ENCODE measurements at places on chromosomes 2 and 18.

GRCh38 chr2:221958224-221958623, 340.6 kb downstream of the PAX3 start:
- DNase-seq = no peak

GRCh38 chr2:230046491-230046890, 22.2 kb downstream of the SLC16A14 start:
- DNase-seq = no peak

- DNase-seq = no peak
These were observed 489.9 kb downstream of the DCC start for GRCh38 chr18:52829876-52830405.

GRCh38 chr18:29496152-29496680, 1319.3 kb upstream of the CDH2 start:
- no peak for DNase-seq

- DNase-seq = no peak
These were observed 530 bp downstream of the GALNT1 start for GRCh38 chr18:35581898-35582641.

DNA sequence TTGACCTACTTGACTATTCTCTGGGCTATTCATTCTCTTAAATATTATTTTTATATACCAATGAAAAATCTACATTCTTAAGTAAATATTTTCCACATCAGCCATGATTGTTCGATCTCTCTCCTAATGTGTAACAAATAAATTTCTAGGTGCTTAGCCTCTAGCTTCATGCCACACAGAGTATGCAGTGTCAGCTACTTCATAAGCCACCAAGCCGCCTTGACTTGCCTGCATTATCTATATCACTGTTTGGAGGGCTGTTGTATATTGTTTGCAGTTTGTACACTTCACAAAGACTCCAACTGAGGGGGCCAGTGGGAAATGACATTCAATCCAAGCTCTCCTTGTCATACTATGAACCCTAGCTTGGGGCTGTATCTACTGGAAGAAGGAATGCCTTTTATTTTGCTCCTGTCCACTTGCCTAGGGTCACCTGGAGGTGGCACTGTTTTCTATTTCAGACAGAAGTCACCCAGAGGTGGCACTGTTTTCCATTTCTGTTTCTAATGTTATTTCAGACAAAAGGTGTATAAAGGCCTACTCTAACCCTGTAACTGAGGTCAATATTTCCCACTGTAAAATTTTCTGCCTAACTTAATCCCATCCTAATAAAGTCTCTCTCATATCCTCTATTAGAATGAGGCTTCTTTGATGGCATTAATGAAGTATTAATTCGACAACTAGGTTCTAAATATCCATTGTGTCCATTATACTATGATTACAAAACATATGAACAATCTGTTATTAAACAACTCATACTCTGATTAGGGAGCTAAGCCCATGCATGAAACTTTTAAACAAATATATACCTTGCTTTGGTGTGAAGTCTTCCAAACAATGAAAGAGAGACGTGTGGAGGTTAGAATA, 36.4 kb downstream of the COL5A2 start:
- DNase-seq = peak; percentile 10

DNA sequence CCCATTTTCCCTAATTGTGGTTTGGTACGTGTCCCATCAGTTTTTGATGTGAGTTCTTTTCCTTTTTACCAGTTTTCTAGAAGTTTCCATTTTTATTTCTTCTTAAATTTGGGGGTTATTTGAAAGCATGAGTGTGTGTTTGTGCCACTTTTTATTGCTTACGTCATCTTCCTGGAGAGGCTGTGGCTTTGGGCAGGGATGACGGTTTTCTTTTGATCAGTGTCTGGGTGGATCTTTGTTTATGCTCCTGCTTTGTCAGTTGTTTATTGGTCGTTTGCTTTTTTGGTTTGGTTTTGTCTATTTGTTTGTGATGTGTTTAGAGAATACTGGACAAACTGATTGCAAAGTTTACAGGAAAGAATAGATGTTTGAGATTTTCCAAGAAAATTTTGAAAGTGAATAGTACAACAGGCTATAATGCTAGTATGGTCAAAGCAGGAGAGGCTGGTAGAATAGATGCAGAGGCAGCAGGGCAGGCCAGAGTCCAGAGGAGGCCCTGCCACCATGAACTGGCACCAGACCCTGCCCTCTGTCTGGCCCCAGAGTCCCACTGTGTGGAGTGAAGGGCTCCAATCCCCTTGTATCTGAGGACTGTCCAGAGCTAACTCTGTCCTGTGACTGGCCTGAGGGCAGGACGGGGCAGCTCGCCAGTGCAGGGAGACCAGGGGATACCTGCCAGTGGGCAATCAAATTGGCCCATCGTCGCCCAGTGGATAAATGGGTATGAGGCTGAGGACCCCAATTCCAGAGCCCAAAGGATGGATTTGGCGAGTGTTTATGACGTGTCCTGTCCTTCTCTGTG, 23.4 kb upstream of the SNED1 start:
- peak; percentile 29 for DNase-seq

DNA sequence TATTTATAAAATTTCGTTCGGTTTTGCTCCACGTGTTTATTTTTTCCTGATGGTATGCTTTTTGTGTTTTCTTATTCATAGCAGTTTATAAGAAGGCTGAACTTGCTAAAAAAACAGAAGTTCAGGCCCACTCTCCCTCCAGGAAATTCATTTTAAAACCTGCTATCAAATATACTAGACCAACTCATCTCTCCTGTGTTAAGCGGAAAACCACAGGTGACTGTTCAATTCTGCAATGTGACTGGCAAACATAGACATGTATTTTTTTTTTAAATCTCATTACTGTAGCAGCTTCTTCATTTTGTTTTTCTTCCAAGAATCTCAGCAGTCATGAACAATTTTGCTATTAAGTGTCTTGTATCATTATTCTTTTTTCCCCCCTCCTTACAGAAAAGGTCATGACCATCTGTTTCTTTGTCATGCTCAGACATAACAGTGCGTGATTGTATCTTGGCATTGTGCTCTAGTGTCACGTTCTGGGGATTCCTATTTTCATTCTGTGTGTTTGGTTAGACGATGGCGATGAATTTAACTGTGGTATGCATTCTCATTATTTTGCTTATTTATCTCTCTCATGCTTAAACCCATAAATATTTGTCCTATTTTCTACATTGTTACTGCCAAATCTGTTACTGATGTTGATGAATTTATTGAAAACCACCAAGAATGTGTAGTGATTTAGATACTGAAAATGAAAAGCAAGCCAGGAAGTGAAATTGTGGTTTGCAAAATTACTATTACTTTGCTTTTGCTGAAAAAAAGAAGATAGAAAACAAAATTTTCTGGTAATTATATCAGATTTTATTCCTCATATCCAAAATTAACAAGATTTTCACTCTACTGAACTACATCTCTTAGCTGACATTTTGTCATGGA, 74.6 kb upstream of the UNC80 start:
- DNase-seq = no peak

GRCh38 chr2:70479816-70480215, 73.8 kb downstream of the TGFA start:
- DNase-seq = no peak

DNA sequence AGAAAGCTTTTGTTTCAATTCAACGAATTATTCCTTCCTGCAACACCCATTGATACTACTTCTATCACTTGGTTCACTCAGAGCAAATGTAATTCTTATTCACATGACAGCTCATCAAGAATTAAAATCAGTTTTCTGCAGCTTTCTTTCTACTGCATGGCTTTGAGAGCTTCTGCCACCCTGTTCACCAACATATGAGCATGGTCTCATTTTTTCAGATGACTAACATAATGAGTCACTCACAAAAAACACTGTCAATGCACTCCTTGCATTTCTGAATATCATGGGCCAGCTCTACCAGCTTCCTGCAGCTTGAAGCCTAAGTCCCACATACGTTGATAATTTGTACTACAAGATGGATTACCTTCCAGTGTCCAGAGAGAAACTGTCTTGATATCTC, 342.9 kb downstream of the LRATD1 start:
- DNase-seq = no peak

DNA sequence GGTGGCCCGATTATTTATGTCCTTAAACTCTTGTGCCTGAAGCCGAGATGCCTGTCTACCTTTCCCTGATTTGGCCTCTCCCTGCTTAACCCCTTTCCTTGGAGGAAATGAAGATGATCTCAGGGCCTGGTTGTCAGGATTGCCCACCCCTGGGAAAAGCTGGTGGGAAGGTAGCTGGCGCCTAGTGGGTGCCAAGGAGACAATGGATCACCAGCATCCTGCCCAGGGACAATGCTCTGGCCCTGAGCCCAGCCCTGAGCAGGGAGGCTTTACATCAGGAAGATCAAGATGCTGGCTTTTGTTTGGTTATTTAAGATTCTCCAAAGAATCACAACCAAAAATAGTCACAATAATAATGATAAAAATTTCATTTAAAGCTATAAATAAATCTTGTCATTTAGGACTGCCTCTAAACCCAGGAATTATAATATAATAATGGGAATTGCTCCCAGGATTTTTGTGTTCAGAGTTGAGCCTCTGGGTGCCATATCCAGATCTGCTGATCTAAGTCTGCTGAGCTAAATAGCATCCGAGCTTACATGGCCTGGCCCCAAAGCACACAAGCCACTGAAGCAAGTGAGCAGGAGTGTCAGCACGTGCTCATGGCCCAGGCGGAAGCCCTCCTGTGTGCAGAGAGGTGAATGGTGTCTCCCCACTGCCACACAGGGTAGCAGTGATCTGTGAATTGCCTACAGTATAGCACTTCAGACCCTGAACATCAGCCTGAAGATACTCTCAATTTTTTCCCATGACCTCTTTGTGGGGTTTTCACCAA, 57.8 kb upstream of the MAP3K20 start:
- no peak for DNase-seq

GRCh38 chr2:19542796-19543662, 184.6 kb upstream of the OSR1 start:
- DNase-seq = no peak

- no peak for DNase-seq
These were observed 91.2 kb downstream of the TAF4B start for GRCh38 chr18:26317398-26317797.

DNA sequence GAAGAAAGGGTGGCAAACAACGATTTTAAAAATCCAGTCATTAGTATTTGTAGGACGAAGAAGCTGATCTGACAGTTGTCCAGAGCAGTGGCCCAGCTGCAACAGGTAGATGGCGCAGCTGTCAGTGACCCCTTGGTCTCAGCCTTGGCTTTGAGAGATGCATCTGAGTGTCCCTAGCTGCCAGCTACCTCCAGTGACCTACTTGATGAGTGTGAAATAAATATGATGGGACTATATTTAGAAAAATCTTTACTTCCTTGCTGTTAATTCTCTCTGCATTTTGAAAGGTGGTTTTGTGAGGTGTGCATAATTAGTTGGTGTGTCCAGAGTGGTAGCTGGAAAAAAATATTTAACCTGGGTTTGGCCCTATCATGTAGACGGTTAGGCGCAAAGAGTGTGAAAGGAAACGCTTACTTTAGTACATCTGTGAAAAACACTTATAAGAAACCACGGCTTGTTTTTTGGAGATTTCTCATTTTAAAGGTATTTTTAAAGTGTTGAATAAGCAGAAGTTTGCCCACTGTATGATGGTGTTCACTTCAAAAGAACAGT, 963 bp downstream of the INPP1 start:
- DNase-seq = peak; percentile 16

DNA sequence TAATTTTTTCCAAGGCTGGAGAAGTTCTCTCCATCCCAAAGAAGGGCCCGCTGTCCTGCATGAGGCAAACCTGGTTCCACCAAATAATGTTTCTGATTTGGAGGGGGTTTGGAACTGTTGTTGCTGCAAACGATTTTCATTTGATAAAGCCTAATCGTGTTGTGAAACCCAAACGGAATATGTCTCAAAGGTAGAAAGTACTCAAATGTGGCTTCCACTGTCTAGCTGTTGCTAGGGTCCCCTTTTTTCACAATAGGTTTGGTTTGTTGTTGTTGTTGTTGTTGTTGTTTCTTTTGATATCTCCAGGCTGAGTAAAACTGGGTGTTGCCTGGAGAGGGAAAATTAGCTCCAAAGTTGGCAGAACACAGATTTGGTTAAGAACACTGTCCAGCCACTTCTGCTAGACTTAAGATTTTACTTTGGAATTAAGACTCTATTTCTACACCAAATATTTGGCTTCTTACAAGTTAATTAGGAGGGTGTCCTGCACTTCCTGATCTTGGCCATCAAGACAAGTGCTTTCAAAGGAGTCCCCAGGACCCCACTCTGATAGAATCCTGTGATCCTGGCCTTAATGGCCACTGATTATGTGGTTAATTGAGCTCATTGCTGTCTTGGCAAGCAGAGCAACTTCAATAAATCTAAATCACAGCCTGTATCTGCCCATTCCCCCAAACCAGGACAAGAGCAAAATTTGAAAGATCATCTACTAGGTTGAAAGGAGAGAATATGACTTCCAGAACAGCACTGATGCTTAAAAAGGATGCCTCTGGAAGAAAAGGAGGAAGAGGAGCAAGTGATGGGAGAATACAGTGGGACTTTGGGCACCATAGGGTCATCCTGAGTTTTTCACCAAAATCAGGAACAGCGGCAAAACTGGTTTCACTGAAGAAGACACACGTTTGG, 3.3 kb upstream of the HOXD13 start:
- DNase-seq = no peak

DNA sequence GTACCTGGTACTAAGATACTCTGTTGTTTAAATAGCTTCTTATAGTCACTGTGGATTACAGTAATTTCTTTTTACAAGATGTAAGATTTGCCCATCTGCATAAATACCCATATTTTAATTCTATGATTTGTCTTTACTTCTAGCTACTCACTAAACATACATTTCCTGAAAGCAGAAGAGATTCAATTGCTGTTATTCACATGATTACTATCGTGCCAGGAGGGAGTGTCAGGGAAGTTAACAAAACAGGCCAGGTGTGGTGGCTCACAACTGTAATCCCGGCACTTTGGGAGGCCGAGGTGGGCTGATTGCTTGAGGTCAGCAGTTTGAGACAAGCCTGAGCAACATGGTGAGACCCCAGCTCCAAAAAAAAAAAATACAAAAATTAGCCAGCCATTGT, 33.8 kb downstream of the PRKCE start:
- no peak for DNase-seq

- no peak for DNase-seq
These were observed 426.3 kb upstream of the ST6GAL2 start for GRCh38 chr2:107312240-107312639.

- no peak for DNase-seq
These were observed 6.0 kb downstream of the DIPK1C start for GRCh38 chr18:74451148-74451547.

- no peak for DNase-seq
These were observed 139.7 kb downstream of the ROCK1 start for GRCh38 chr18:20971886-20972267.

- no peak for DNase-seq
These were observed 465.0 kb downstream of the ZEB2 start for GRCh38 chr2:144054911-144055310.

GRCh38 chr2:188851311-188851710, 122.9 kb upstream of the COL3A1 start:
- no peak for DNase-seq

All from CD4-positive, alpha-beta T cell treated with Interferon gamma for 1 hour (primary cell).